ENCODE measurements at places on chromosomes 2 and 18. TPM values are rescaled to one million over a fixed set of nuclear protein-coding genes. Genes with fewer than 3 reads are reported as not detected.

DNA sequence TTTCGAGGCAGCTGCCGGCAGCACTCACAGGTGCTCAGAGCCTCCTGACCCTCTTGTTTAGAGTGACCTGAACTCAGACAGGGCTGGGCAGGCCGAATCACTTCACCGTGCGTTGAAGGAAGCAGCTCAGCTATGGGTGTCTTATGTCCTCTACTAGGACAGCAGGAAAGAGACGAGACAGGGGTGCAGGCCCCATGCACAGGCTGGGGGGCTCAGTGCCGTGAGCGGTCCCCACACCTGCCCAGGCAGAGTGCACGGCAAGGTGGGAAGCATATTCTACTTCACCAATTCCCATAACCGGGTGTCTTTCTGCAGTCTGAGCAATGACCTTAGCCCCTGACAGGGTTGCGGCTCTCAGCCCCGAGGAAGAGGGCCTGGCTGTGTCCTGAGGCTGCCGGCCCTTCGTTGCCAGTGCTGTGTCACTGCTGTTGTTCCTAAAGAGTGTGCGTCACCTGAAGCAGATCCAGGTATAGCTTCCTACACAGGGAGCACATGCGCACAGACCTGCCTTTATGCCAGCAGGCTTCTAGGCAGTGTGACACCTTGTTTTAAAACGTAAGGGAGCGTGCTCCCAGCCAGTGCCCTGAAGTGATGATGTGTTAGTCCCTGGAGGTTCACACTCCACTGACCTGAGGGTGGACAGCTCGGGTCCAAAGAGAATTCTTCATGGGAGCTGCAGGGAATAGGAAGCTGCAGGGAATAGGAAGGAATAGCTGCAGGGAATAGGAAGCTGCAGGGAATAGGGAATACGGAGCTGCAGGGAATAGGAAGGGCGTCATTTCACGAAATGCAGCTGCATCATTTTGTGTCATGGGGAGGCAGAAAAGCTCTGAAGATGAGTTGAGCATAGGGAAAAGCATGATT is 207.9 kb upstream of the SALL3 start:
- no peak for DNase-seq

GRCh38 chr18:67508146-67508545 is 8.4 kb downstream of the DSEL start:
- no peak for DNase-seq

The CCT4 gene
- 123 TPM for total RNA-seq

The CCDC150 gene
- 2.6 TPM for total RNA-seq

The CD8A gene
- total RNA-seq = 0.07 TPM

DNA sequence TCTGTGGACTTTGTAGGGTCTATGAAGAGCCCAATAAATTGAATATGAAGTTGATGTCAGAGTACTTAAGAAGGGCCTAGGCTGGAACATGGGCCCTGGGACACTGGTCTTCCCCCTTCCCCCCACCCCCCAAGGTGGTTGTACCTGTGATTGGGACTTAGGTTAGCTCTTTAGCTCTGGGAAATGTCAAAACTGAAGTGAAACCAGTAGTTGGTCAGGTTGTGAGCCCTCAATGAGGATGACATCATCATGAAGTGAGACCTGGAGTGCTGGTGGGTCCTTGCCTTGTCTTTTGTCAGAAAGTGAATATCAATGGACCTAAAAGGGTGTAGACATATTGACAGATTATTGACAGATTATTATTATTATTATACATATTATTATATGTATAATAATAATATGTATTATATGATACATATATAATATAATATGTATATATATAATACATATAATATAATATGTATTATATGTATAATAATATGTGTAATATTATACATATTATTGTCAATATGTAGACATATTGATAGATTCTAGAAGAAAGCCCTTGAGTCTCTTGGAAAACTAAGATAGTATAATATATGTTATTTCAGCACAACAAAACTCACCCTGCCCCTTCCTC is 5.4 kb downstream of the MARS2 start:
- DNase-seq = no peak

DNA sequence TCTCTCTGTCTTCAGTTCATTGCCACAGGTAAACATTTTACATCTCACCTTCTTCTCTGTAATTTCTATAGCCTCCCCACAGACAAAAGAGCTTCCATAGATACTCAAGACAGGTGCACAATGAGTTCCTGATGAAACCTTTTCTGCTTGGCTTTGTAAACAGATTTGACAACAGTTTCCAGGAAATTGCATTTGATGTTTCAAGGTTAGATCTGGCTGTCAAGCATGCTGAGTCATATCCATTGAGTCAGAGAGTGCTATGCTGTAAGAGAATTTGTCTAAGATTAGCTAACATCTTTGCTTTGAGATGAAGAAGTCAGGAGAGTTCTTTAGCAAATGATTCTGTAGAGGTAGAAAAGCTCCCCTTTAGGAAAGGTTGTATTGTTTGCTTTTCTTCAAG is 40.6 kb upstream of the MAP2 start:
- DNase-seq = peak; percentile 76

DNA sequence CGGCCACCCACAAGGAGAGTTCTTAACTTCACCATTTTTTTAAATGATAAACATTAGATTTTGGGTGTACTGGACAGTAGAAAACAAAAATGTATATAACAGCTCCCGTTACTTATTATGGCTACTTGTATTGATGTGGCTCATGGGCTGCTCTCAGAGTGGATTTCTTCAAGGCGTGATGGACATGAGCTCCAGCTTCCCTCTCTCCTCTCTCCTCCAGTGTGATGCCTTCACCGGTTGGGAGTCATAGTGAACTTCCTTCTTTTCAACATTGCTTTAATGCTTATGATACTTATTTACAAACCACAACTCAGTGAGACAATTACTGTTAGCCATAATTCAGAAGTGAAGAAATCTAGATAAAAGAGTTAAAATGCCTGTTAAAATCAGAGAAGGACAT is 515.2 kb downstream of the RNF144A start:
- no peak for DNase-seq

The SERPINB11 gene
- total RNA-seq = not detected

DNA sequence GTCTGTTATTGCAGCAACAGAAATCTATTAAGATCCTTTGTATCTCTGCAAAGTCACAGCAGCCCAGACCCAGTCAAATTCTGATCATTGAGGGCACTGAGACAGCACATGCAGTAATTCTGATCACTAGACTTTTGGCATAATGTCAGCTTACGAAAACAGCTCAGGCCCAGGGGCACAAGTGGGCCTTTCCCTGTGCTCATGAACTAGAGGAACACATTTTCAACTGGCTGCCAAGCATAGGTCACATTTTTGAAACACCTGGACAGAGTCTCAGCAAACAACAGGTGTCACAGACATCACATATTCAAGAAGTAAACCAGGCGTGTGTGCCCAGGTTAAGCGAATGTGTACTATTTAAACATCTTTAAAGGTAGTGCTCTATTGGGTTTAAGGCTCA is 13.7 kb downstream of the DOCK10 start:
- no peak for DNase-seq

GRCh38 chr2:145374165-145374564 is 854.2 kb upstream of the ZEB2 start:
- DNase-seq = no peak

DNA sequence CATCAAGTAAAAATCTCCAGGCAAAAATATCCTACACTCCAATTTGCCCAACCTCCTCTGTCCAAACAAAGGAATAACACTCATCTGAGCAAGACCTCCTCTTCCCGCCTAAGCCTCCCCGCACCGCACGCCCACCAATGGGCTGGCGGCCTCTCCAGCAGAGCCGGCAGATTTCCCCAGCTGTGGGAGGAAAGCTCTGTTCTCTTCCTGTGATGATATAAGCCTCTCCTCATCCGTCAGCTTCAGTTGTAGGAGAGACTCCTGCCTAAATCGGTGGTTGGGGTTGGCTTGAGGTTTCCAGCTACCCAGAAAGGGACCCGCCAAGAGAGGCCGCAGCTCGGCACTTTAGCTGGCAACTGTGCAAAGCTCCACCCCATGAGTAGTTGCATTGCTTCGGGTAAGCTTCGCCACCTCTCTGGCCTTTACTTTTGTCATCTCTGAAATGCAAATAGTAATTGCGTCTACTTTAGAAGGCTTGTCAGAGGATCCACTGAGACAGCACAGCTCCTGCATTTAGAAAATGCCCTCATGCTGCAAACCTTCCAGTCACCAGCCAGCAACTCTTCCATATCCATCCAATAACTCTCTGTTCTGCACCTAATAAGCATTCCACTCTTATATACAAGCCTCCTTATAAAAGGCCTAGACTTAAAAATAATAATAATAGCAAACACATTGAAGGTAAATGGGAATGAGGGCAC is 146.4 kb downstream of the MYT1L start:
- DNase-seq = no peak

DNA sequence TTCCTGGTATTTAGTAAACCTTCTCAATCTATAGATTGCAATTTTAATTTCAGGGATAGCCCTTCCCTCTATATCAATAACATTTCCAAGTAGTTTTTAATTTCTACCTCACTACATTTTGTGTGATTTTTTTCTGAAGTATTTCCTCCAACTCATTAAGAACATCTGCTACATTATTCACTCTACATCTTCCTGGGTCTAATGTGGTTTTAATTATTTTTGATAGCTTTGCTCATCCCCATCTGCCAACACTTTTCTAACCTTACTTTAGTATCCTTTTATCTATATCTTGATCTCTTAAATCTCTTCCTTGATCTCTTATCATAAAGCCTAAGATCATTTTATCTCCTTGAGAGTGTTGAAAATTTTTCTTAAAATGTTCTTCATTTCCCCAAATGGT is 278.3 kb upstream of the CYP26B1 start:
- no peak for DNase-seq

The KIF5C gene
- total RNA-seq = 3.0 TPM

The SLC38A11 gene
- total RNA-seq = not detected

The CPO gene
- 0.11 TPM for total RNA-seq

DNA sequence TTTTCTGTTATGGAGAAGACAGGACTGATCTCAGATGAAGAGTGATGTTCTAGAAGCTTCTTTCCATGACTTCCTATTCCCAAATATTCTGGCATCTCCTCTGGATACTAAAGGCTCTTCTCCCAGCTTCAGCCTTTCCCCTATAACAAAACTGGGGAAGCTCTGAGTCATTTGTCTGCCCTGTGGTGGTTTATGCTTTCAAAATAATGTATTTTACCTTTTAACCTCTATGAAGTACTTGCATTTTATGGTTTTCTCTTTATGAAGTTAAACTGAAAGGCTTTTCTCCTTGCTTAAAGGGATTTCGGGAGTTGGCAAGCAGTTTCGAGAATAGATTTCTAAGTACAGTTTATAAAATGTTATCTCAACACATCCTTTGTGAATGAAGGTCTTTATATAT is 104.4 kb downstream of the TANC1 start:
- peak; percentile 64 for DNase-seq

The TEX51 gene
- not detected for total RNA-seq

DNA sequence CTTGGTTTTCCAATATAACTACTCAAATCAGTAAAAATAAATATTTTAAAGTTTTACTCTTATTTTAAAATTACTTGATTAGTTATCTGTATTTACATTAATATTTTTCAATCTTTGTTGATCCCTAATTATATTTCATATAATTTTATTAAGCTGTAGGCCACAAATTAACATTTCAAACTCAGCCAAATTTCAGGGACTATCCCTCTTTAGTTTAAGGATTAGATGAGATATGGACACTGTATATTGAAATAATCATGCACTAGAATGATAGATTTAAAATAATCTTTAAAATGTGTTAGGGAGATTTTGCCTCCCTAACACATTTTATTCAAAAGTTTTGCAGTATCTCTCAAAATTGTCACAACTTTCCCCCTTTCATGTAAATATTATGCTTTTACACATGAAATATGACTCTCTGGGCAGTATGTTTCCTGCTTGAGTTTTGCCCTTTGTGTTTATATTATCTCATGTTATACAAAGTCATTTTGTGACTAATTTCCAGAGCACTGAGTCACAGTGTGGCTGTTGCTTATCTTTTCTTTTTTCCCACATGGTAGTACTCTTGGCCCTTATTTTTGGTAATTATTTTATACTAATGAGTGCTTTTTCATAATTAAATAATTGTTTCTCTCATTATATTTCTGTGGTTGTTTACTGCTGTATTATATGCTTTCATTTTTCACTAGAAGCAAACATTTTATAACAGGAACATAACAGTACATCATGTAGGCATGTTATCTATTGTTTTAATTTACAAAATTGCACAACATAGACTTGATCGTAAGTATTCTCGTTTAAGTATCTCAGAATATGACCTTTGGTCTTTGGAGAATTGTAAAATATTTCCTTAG is 1.2 kb downstream of the TFPI start:
- peak; percentile 75 for DNase-seq

The PLB1 gene
- 0.39 TPM for total RNA-seq

DNA sequence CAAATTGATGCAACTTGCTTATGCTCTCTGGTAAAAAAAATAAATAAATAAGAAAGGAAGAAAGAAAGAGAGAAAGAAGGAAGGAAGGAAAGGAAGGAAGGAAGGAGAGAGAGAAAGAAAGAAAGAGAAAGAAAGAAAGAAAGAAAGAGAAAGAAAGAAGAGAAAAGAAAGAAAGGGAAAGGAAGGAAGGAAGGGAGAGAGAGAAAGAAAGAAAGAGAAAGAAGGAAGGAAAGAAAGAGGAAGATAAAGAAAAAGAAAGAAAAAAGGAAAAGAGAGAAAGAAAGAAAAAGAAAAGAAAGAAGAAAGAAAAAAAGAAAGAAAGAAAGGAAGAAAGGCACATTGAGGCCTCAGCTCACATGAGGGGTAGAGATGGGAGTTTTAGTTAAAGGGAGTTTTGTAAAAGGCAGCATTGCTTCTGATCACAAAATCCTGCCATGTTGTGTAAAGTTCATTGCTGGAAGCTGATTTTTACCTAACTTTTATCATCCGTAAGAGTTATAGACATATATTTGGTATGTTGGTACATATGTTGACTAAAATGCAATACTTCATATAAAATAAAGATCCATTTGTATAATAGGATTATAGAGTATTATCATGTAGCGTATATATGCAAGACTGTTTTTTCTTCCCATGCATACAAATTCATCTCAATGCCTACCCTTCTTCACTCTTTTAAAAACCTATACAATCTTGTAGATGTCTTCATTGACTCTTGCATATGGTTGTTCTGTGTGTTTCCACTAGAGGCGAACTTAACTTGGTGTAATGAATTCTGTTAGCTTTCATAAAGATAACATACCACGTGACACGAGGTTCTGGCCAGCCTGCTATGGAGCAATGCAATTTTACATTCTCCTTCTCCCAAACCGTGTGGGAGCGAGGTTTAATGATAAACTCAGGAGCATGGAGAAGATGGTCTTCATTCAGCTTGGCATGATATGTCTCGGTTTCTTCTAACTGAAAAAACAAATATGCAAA is 32.8 kb downstream of the MYOM1 start:
- DNase-seq = peak; percentile 18

The ANKRD29 gene
- total RNA-seq = 0.77 TPM

The GATA6 gene
- total RNA-seq = 182 TPM

- DNase-seq = no peak
Observed at GRCh38 chr2:15777795-15778371, 162.5 kb upstream of the MYCN start.

The INHBB gene
- total RNA-seq = not detected
